GM06990 (cell line): ENCODE measurements at places on chromosomes 4 and X.

GRCh38 chr4:98261405-98262291 lies 464 bp downstream of the RAP1GDS1 start:
- no peak for DNase-seq

- DNase-seq: no peak
Measured at GRCh38 chr4:173001571-173001970, 167.0 kb upstream of the GALNT7 start.

GRCh38 chrX:11530621-11531020 lies 135.1 kb downstream of the ARHGAP6 start:
- no peak for DNase-seq

GRCh38 chr4:43331226-43332051 lies 438.9 kb downstream of the GRXCR1 start:
- DNase-seq: no peak

DNA sequence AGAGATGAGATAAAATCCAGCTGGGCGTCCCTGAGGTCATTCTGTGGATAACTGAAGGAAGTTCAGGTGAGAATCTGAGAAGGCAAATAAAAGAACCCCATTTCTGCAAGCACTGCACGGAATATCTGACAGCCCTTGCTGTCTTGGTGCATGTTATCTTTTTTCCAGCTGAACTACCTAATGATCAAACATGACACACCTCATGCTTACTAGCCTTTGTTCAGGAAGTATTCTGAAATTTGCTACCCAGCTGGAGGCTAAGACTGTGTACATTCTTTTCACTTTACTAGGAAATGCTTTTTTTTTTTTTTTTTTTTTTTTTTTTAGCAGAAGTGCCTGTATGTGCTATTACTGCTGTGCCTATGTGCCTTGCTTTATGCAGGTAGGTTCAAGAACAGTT lies 718.1 kb downstream of the SMARCA1 start:
- DNase-seq: no peak
